ENCODE measurements at places on chromosomes 11 and 22.

DNA sequence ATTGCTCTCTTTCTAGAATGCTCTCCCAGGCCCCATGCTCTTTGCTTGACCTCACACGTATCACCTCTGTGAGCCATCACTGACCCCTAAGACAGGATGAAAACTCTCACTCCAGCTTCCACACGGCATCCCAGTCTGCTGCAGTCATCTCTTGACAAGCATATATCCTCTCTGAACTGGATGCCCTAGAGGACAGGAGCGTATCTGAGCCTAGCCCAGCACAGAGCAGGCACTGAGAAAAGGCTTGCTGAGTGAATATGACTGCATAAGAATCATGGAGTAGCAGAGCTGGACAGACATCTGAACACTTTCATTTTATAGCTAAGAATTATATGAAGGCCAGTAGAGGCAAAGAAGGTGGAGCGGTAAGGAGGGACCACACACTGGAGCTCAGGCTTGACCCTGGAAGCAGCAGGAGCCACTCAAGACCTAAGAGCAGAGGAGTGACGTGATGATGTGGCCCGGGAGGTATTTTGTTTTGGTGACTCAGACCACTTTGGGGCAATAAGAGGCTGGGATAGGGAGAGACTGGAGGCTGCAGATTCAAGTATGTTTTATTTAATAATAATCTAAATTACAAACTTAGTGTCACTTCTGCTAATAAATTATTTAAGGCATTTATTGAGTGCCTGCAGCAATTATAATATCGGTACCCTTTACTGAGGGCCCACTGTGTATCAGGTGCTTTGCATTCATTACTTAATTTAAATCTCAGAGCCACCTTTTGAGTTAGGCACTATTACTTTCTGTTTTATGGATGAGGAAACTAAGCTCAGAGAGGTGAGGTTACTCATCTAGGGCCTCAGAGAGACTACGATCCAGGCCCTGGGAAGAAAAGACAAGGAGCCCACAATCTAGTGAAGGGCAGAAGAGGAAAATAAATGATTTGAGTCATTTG is 42.6 kb downstream of the MAP6 start:
- peak; percentile 56 for DNase-seq

DNA sequence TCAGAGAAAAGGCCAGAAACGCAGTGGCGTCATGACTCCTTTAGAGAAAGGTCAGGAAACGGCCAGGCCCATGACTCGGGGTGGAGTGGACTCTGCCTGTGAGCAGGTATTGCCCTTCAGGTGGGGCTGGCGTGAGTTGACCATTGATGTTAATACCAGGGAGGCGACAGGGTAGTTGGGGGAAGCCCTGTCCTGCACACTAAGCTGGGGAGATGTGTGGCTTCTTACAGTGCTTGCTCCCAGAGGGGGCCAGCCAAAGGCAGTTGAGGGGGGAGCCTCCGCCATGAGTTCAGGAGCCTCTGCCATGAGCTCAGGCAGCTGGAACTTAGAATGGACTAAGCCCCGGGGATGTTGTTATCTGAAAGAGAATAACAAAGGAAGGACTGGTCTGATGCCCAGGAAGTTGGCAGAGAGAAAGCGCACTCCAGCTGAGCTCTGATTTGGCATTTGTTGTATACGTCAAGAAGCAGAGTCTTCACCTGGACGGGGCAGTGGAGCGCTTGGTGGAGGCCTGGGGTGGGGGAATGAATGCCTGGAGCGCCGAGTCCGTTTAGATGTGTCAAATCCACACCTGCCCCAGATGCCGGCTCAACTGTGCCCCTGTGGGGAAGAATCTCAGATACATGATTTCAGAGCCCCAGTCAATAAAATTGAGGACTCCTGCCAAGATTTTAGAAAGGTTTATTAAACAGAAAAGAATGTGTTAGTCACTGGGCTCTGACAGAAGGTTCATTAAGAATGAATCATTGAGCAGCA is 222.5 kb downstream of the TBC1D22A start:
- DNase-seq: no peak

DNA sequence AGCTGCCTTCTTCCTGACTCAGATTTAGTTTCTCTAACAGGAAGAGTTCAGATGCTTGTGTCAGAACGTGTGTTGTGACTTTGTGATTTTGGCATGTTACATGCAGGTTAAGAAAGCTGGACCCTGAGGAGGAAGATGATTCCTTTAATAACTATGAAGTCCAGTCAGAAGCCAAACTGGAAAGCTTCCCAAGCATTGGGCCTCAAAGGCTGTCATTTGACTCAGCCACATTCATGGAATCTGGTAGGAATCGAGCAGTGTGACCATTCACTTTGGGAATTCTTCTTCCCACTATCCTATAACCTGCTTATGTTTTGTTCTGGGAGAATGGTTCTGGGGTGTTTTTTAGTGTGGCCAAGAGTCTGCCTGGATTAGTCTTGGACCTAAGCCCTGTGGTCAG is 48.0 kb downstream of the CABIN1 start:
- no peak for DNase-seq

DNA sequence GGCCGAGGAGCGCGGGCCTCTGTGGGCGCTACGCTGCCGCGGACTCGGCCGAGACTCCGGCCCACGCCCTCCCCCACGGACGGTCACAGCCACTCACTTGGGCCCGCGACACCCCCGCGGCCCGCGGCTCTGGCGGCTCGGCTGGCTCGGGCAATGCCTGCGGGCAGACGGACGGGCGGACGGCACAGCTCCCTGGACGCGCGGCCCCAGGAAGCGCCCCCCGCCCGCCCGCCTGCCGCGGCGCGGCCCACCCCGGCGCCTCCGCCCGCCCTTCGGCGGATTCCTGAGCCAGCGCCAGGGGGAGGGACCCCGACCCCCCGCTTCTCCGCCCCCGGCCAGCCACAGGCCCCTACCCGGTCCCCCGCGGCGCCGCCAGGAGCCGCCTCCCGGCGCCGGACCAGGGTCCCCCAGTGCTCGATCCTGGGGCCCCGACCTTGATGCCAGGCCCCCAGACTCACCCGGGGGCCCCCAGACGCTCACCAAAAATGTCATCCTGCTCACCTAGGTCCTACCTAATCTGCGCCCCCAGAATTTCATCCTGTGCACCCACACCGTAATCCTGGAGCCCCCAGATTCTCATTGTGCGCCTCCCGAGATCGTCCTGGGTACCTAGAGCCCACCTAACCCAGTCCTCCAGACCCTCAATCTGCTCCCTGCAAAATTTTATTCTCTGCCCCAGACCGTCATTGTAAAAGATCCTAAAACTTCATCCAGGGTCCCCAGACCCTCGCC is at the start of gene EFEMP2:
Gene EFEMP2 (minus strand): TSS at position 215 of the 732 bp plus-strand sequence. CDS start 446 bp downstream, outside the sequence.
- DNase-seq: no peak
